Midbrain (tissue), 1 donor: ENCODE measurements at places on chromosomes 5 and 9.
A peak's percentile ranks its signal among the peaks of the same experiment; 100 is the strongest.

DNA sequence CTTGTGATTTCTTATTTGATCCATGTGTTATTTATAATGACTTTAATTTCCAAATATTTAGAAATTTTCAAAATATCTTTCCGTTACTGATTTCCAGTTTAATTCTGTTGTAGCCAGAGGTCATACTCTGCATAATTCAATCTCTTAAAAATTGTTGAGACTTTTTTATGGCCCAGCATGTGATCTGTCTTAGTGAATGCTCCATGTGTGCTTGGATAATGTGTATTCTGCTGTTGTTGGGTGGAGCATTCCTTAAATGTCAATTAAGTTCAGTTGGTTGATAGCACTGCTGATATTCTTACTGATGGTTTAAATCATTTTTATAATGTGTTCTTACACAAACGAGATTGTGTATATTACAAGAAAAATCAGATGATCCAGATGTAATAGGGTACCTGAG, 180.8 kb downstream of the RGS3 start:
- DNase-seq, result no peak

GRCh38 chr5:147188200-147189108, 46.4 kb upstream of the STK32A start:
- DNase-seq, result peak; percentile 86

- DNase-seq, result no peak
These were observed 421.9 kb downstream of the CDH10 start for GRCh38 chr5:24222876-24223275.

GRCh38 chr5:171544913-171545765, 125.7 kb downstream of the FGF18 start:
- no peak for DNase-seq

GRCh38 chr9:22790329-22790728, 343.7 kb downstream of the DMRTA1 start:
- no peak for DNase-seq

DNA sequence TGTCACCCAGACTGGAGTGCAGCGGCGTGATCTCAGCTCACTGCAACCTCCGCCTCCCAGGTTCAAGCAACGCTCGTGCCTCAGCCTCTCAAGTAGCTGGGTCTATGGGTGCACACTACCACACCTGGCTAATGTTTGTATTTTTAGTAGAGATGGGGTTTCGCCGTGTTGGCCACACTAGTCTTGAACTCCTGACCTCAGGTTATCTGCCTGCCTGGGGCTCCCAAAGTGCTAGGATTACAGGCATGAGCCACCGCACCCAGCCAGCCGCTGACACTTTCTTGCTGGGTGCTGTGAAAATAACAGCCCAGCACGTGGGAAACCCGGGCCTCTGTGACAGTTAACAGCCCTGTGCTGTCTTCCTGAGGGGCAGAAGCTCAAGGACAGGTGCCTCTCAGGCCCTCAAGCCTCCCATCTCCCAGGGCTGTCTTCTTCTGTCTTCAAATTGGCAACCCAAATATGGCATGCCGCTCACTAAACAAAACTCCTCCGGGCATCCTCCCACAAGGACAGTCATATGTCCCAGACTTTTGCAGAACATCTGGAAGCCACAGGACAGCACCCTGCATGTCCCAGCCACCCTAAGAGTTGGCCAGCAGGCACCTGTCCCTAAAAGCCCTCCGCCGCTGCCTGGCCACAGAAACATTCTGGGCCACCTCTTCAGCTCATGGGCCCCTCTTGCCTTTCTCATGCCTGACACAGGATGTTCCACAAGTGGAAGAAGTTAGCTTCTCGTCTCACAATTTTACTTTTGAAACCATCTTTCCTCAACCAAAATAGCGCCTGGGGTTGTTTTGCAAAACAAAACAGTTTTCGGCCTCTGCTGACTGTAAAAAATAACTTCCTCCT, 233.6 kb downstream of the SYK start:
- DNase-seq, result no peak

DNA sequence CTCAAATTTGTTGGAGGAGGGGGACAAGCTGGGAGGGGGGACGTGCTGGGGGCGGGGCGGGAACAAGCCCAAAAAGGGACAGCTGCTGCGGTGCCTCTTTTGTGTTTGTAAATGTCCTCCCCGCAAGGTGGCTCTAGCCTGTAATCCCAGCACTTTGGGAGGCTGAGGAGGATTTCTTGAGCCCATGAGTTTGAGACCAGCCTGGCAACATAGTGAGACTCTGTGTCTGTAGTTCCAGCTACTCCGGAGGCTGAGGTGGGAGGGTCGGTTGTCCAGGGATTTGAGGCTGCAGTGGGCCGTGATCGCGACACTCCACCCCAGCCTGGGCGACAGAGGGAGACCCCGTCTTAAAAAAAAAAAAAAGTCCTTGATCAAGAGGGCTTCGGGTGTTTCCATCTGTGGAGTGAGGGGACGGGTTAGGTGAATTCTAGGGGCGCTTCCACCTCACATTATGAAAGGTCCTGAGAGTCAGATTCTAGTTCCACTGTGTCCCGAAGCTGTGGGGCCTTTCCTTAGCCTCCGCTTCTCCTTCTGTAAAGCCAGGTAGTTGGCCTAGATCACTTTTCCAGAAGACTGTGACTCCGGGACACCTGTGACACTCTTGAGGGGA, 779 bp upstream of the CTNNA1 start:
- no peak for DNase-seq

GRCh38 chr9:36831381-36832161, 202.5 kb downstream of the PAX5 start:
- DNase-seq, result no peak

DNA sequence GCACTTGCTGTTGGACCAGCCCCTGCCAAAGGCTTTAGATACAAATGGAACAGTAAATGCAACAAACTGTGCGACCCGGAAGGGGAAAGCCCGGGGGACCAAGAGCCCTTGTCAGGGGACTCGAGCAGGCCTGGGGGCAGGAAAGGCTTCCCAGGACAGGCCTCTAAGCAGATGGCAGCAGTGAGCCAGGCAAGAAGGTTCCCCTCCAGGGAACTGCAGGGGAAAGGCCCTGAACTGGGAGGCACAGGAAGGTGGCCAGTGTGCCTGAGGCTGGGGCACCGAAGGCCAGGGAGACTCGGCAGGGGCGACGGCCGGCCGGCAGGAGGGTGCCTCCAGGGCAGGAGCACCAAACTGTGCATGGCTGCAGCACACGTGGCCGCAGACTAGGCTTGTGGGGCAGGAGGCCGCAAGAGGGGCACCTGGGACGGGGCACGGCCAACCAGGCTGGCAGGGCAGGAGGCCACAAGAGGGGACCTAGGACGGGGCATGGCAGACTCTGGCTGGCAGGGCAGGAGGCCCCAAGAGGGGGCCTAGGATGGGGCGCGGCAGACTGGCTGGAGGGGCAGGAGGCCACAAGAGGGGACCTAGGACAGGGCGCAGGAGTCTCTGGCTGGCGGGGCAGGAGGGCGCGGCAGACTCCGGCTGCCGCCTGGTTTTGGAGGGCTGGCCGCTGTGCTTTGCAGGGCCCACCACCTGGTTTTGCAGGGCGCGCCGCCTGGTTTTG, 10.0 kb downstream of the VAV2 start:
- no peak for DNase-seq

- no peak for DNase-seq
These were observed 82.0 kb upstream of the WWC1 start for GRCh38 chr5:168209244-168209995.
